ENCODE measurements at places on chromosomes 2 and 18.

DNA sequence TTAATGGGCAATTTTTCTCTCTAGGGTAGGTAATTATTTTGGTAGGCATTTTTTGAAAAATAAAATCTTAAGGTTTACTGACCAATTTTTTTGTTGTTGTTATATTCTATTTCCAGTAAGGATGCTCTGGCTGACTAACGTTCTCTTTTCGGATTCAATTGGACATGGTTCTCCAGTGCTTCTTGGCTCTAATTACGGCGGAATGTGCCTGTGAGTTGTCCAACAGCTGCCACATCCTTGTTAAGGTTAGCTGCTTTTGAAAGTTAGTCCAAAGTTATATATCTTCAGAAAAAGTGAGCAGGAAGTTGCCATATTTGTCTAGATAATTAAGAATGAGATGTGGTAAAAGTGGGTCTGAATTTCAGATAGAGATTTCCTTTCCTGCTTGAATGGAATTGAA lies 45.8 kb upstream of the SMIM21 start:
- DNase-seq: no peak

GRCh38 chr2:172233987-172234715 lies 131.5 kb upstream of the DLX2 start:
- no peak for DNase-seq

DNA sequence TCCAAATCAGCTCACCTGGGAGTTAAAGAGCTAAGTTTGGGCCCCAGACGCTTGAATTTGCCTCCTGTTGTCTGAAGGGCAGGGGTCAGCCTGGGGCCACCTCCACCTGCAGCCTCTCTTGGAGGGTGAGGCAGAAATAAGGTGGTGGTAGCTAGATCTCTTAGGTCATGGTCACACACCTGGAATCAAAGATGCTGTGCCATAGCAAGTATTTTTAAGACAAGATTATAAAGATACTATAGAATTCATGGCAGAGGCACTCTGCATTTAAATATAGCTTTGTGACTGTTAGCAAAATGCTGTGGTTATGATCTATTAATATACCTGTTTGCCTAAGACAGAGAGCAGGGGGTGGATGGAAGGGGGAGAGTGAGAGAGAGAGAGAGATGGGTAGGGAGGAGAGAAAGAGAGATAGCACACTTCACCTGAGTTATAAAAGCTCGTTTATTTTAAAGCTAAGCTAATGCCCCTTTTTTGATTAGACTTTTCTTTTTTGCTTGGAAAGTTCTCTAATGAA lies 242.7 kb downstream of the TMEM182 start:
- DNase-seq: no peak

GRCh38 chr18:42683094-42683493 lies 432.4 kb downstream of the RIT2 start:
- DNase-seq: no peak

GRCh38 chr2:84959095-84959565 lies 11.8 kb upstream of the KCMF1 start:
- no peak for DNase-seq

DNA sequence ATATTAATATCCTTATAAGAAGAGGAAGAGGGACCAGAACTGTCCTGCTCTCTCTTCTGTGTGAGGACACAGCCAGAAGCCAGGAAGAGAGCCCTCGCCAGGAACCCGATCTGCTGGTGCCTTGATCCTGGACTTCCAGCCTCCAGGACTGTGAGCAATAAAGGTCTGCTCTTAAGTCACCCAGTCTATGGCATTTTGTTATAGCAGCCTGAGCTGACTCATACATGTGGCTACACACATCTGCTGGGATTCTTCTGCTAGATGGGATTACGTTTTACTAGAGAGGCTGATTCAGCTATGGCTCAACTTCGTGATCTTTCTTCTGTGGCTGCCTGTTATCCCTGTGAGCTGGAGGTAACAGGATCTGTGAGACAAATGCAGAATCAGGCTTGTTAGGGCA lies 29.6 kb downstream of the ARL4C start:
- DNase-seq: no peak

DNA sequence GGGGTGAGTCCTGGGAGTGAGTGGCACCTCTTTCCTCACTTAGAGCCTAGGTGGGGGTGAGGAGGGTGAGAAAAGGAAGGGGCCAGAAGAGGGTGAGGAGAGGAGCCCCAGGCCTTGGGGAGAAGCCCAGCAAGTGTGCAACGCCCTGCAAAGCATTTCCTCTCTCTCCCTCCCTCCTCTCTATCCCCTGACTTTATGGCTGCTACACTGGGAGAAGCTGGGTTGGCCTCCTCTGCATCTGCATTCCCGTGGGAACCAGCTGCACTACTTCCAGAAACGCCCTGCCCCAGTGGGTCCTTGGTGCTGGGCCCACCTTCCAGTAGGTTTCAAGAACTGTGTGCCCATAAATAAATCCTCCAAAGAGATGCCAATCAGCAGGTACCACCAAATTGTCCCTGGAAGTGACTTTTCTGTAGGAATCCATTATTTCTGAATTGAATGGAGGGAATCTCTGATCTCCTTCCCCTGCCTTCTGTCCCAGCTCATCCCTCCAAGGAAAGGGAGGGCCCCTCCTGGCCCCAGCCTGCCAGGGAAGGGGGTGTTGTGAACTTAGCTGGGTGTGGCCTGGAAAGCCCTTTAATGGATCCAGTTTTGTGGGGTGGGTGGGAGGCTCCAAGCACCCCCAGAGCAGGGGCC lies 95.7 kb upstream of the BOD1L2 start:
- DNase-seq: no peak

GRCh38 chr2:40440835-40441234 lies 11.1 kb downstream of the SLC8A1 start:
- DNase-seq: no peak

DNA sequence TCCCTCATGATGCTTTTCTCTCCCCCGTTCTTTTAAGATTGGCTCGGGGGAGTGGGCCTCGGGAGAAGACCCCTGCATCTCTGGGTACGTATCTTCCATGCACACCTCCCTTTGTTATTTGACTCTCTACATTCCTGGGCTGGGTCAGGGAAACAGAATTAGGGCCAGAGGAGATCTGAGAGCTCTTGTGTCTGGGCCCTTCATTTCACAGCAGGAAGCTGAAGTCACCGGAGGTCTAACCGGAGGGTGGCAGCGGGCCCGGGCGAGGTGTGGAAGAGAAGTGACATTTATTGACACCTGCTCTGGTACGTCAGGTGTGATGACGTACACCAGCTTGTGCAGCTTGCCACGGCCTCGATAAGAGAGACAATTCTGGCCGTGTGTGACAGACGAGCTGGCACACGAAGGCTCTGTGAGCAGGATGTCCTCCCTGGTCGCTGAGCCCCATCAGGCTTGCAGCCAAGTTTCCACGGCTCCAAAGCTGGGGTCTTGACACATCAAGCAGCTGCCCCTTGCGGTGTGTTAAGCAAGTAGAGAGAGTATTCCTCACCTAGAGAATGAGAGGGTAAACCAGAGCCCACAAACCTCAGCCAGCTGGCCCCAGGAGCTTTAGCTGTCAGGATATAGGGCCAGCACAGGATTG lies 30.4 kb downstream of the TOGARAM2 start:
- no peak for DNase-seq

- DNase-seq: no peak
Observed at GRCh38 chr2:99811544-99811943, 321.7 kb upstream of the REV1 start.

DNA sequence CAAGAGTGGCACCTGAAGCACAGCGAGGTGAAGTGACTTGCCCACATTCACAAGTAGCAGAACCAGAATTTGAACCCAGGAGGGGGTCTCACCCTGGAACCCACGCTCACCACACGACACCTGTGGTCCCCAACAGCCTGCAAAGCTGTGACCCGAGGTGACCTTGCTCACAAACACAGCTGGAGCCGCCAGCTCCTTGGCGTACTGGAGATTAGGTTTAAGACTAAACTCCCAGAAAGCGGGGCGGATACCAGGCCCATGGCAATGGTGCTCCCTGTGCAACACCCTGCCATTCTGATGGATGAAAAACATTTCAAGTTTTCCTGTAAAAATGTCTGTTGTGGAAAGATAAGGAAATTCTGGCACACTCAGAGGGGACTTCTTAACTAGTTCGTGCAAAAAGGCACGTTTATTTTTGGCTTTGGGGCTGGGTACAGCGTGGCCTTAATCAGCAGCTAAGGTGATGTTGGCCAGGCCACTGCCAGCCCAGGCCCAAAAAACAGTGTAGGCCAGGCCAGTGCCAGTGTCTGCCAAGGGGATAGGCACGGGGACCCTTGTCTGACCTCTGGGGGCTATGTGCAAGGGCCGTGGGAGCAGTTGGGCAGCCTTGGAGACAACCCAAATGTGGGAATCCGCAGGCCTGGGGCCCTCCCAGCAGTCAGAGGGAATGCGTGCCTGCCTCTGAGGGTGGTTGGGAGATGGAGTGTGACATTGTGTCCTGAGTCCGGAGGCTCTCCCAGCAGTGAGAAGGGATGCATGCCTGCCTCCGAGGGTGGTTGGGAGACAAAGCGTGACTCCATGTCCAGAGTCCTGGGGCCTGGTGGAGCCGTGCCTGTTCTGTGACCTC lies 185.0 kb upstream of the HS6ST1 start:
- DNase-seq: no peak

DNA sequence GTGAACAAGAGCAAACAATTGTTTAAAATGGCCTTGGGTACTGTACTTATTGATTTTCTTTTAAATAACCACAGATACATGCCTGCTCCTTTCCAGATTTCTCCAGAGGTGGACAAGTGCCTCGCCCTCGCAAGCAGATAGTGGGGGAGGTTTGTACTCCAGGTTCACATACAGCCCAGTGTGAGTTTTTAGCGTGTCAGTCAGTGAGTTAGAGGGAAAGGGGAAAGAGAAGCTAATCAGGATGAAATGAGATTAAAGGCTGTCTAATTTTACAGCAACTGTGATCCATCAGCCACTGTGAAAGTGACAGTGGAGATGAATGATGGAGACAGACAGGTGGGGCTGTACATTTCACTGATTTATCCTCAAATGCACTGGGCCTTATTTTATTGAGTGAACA lies 74.7 kb downstream of the KLHL14 start:
- no peak for DNase-seq

GRCh38 chr2:77508511-77508910 lies 13.7 kb downstream of the LRRTM4 start:
- no peak for DNase-seq

DNA sequence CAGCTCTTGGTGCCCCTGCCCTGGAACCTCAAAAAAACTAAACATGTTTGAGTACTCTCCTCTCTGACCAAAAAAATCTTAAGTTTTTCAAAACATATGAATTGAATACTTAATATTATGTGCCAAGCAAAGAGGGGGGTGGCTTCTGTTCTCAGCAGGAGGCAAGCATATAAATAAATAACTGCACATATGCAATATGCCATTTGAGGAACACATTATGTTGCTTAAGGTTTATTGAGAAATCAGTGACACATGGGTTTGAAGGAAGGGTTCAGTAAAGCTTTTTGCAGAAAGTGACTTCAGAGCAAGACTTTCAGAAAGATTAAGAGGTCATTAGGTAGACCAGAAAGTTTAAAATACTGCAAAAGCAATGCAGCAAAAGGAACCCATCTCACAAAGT lies 429.2 kb downstream of the TDRD15 start:
- no peak for DNase-seq

DNA sequence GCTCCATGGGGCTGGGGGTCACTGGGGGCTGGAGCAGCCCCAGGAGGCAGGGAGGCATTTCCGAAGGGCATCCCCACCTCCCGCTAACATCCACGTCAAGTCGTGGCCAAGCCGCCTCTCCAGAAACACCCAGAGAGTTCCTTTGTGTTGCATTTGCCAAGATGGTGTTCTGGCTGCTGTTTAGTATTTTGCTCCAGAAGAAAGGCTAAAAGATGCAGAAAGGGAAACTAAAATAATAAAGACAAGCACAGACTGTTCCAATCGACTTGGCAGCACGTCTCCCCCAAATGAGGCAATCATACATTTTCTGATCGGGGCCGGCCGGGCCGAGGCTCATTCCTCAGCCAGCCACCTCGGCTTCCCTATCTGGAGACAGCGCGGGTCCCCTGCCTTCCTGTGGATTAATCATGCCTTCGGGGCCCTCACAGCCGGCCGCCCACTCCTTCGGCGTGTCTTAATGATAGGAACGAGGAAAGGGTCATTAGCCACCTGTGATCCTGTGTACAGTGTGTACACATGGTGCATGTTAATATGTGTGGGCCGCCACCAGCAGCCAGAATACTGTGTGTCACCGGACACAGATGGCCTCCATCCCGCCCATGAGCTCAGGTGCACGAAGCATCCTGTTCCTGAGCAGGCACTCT lies 169.2 kb downstream of the KLHL29 start:
- DNase-seq: no peak

GRCh38 chr2:132849118-132849517 lies 179.1 kb upstream of the LYPD1 start:
- no peak for DNase-seq

DNA sequence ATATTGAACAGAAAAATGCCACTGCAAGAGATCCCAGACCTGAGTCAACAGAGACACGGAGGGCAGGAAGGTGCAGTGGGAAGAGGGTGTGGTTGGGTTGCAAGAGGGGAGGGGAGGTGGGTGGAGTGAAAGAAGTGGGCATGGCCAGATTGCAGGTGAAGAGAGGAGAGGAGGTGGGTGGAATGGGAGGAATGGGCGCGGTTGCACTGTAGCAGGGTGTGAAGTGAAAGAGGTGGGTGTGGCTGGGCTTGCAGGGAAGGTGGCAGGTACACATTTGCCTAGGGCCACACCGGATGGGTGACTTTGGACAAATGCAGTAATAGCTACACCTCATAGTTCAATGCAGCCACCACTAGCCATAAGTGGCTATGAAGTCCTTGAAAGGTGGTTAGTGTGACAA lies 71.1 kb downstream of the DOCK10 start:
- DNase-seq: no peak

- no peak for DNase-seq
Observed at GRCh38 chr2:225779829-225780228, 380.3 kb downstream of the NYAP2 start.

DNA sequence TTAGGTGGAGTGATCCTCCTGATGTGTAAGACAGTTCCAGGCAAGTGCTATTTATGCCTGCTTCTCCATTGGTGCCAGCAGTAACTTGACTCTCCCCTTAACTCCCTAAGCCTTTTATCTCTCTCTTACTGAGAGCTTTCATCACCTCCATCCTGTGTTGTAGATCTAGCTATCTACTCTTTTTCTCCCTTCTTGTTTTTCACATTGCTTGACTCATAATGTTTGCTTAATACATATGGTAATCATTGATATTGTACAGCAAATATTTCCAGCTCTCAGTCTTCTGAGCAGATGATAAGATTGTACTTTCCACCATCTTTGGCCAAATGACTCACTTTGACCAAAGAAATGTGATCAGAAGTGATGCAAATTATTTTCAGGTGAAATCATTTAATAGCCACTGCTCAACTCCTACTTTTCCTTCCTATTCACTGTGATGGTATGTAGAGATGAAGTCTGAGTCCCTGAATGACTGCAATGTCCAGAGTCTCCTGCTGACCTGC lies 165.0 kb downstream of the PLCL1 start:
- no peak for DNase-seq

GRCh38 chr2:102262216-102263129 lies 48.9 kb upstream of the IL1RL1 start:
- no peak for DNase-seq
